ENCODE measurements at places on chromosomes 7 and 10. TPM values are rescaled to one million over a fixed set of nuclear protein-coding genes. Genes with fewer than 3 reads are reported as not detected.
A peak's percentile ranks its signal among the peaks of the same experiment; 100 is the strongest.

- H3K27ac ChIP-seq, result peak overlapping the region; percentile 96
- H3K4me1 ChIP-seq, result peaks cover 79% of the 10 kb centered on the region
- H3K36me3 ChIP-seq, result no peaks in the 10 kb centered on the region
- peak; percentile 74 for DNase-seq
These were observed 2.2 kb downstream of the ANXA11 start for GRCh38 chr10:80202934-80203834.

The C10orf143 gene
- total RNA-seq, result 3.4 TPM

The ZNF853 gene
- 5.2 TPM for total RNA-seq

The LRRC17 gene
- 0.58 TPM for total RNA-seq

DNA sequence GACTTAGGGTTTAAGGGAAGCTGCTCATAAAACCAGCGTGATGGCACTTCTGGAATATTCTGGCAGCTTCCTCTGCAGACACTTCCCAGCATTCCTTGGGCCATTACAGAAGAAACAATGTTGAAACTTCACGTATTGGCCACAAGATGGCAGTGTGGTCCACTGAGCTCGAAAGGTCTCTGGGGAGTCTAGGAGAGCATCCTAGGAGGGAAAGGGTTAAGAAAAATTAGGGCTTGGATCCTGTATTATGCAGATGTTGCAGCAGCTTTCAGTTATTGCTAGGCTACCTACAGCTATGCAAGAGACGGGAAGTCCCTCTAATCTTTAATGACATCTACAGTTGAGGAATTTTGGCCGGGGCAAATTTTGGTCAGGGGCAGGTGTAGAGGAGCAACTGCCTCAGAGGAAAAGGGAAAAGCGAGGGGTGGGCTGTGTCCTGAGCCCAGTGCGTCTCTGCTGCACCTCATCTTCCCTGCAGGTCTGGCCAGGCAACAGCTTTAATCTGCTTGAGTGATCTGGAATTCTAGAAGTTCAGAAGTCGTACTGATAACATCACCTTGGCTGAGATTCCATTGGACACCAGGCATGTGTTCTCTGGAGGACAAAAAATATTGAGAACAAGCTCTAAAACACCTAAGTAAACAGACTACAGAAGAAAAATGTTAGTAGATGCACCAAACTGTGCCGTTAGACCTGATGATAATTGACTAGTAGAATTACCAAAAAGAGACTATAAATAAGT is 220.8 kb upstream of the PRSS58 start:
- H3K27me3 ChIP-seq, result no peaks in the 10 kb centered on the region
- H3K27ac ChIP-seq, result no peak overlapping the region
- H3K4me3 ChIP-seq, result no peak overlapping the region
- H3K36me3 ChIP-seq, result no peaks in the 10 kb centered on the region

The AEBP1 gene
- 272 TPM for total RNA-seq

The PPP1R9A gene
- total RNA-seq, result 30.6 TPM

DNA sequence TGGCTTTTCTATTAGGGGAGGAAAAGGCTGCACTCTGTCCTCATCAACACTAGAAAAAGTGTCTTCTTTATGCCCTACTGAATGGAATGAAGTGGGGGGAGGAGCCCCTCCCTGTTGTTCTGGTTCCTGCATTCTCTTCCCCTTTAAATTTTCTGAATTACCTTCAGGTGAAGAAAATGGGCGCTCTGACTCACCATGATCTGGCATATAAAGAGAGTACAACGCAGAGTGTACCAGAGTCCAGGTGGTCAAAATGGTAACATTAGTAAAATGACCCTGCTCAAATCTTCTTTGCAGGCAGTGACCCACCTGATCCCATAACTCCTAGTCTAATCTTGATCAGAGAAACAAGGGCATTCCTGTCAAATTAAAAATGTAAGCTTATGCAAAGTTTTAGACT is 80.7 kb downstream of the THSD7A start:
- no peak overlapping the region for H3K27ac ChIP-seq
- H3K4me3 ChIP-seq, result no peak overlapping the region
- no peaks in the 10 kb centered on the region for H3K36me3 ChIP-seq
- DNase-seq, result no peak

- no peak overlapping the region for H3K4me3 ChIP-seq
- no peak for DNase-seq
These were observed 219.3 kb downstream of the JAZF1 start for GRCh38 chr7:27961255-27961654.

DNA sequence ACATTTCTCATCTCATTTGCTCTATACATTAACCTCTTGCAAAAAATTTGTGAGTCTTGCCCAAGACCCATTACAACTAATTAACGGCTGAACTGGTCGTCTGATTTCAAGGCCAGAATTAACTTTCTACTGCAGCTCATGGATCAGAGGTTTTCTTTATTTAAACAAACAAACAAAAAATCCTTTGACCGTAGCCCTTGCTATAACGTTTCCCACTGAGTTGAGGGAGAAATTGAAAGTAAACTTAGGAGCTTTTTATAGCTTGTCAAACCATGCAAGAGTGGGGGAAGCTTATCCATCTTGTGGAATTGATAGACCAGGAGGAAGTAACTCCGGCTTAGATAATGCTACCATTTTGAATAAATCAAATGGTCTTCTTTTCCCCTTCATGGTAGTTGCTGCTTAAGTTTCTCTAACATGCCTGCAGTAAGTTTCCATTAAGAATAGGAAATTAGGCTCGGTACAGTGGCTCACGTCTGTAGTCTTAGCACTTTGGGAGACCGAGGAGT is 3.3 kb downstream of the SRGN start:
- peak overlapping the region; percentile 58 for H3K4me3 ChIP-seq
- H3K27ac ChIP-seq, result peak overlapping the region; percentile 95
- H3K4me1 ChIP-seq, result peaks cover 25% of the 10 kb centered on the region

- no peaks in the 10 kb centered on the region for H3K4me1 ChIP-seq
- no peak for DNase-seq
- no peak overlapping the region for H3K27ac ChIP-seq
- no peaks in the 10 kb centered on the region for H3K27me3 ChIP-seq
- H3K4me3 ChIP-seq, result no peak overlapping the region
These were observed 18.0 kb downstream of the SEMA3C start for GRCh38 chr7:80900583-80901576.

The SEMA3D gene
- total RNA-seq, result 13.6 TPM

The SDK1 gene
- total RNA-seq, result 10.4 TPM

GRCh38 chr10:86931872-86932271 is 25.5 kb downstream of the MMRN2 start:
- no peaks in the 10 kb centered on the region for H3K27me3 ChIP-seq
- H3K36me3 ChIP-seq, result peaks cover 26% of the 10 kb centered on the region
- no peak for DNase-seq

The SLC26A4 gene
- 1.0 TPM for total RNA-seq

DNA sequence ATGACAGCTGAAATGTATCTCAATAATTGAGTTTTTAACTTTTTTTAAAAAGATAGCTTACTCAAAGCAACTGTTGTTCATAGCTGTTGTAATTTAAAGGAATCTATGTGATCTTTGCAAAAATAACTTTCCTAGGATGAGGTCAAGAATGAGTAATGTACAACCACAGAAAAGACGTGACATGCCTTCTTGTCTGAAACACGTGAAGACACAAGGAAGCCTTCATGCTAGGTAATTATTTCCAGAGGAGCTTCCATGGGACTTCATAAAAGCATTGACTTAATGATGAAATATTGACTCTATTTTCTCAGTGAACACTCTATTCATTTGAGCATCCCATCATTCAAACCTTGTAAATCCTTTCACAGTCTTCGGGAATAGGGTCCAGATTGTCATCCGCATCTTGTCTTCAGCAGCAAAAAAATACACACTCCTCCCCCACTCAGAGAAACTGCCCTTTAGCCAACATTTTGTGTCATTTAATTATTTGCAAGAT is 528.0 kb downstream of the NRG3 start:
- no peak overlapping the region for H3K4me3 ChIP-seq
- no peaks in the 10 kb centered on the region for H3K36me3 ChIP-seq
- no peaks in the 10 kb centered on the region for H3K27me3 ChIP-seq
- DNase-seq, result no peak
- no peaks in the 10 kb centered on the region for H3K4me1 ChIP-seq
- no peak overlapping the region for H3K27ac ChIP-seq

GRCh38 chr7:116734710-116735109 is 62.7 kb downstream of the MET start:
- H3K36me3 ChIP-seq, result no peaks in the 10 kb centered on the region
- H3K27ac ChIP-seq, result no peak overlapping the region
- no peak for DNase-seq
- no peaks in the 10 kb centered on the region for H3K27me3 ChIP-seq
- no peak overlapping the region for H3K4me3 ChIP-seq
- peaks cover 19% of the 10 kb centered on the region for H3K4me1 ChIP-seq

DNA sequence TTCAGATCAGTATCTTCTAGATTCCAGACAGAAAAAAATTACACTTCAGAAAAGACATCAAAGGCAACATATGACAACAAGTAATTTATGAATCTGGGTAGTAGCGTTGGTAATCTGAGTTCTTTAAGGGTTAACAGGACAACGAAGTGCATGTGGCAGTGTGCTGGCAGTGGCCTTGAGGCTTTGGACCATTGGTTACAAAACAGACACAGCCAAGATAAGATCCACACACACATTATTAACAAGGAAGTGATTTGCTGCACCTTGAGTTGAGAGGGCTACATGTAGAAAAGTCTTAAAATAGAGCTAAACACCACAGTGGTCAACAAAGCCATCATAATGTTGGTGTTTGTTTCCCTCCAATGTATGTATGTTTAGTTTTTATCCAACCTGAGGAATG is 40.6 kb downstream of the AKR1D1 start:
- no peaks in the 10 kb centered on the region for H3K27me3 ChIP-seq
- H3K36me3 ChIP-seq, result no peaks in the 10 kb centered on the region
- H3K27ac ChIP-seq, result no peak overlapping the region
- no peak for DNase-seq
- no peaks in the 10 kb centered on the region for H3K4me1 ChIP-seq

The ASZ1 gene
- not detected for total RNA-seq

DNA sequence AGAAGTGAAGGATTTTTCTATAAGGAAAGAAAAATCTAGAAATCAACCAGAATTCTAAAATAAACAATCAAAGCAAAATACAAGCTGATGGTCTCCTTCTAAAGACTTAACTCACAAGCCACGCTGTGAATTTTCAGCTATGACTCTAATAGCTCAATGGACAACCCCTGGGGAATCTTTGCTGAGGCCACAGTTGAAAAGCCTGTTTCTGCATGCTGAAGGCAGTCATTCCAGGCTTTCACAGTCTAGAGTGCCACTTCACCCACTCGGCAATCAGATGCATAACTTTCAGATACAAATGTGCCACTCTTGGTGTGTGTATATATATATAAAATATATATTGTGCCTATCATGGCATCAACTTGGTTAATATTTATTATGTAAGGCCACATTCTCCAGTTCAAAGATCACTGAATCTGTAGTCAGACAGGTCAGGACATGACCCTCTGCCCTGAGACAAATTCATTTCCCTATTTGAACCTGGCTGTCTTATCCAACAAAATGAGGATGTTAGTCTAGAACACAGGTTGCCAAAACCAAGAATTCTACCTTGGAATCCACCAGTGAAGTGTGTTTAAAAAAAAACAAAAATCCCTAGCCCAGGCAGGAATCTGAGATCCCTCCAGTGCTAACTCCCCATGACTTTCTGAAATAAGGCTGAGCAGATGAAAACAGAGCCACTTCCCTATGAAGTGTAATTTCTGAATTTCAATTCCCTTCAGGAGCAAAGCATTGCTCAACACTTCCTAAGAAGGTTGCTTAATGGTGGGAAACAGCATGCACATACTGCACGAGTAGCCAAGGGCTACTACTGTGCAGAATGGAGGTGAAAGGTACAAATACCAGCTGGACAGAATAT is 9.9 kb downstream of the LIPA start:
- no peaks in the 10 kb centered on the region for H3K27me3 ChIP-seq
- H3K4me1 ChIP-seq, result peaks cover 5% of the 10 kb centered on the region
- no peak overlapping the region for H3K4me3 ChIP-seq
- DNase-seq, result no peak

The IFIT1B gene
- not detected for total RNA-seq

DNA sequence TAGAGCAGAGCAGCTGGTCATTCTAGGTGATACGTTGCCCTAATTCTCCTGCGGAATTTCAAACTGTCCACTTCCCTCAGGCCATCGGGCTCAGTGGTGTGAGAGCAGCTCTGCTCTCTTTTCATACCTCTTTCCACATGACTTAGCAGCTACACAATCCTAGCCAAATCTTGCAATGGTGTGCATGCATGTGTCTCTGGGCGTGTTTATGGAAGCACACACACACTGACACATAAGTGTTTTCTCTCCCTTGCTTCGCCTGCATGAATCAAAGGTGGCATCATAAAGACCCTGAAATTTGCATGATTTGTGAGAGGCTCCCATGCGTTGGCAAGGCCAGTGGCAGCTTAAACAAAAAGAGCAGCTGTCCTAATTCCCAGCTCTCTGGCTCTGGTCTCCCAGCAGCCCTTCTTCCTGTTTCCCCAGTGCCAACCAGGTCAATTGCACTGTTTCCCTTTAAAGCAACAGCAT is 1189.5 kb downstream of the GATA3 start:
- H3K27ac ChIP-seq, result no peak overlapping the region
- no peak overlapping the region for H3K4me3 ChIP-seq
- no peaks in the 10 kb centered on the region for H3K36me3 ChIP-seq

- H3K27me3 ChIP-seq, result no peaks in the 10 kb centered on the region
- H3K4me3 ChIP-seq, result no peak overlapping the region
- peaks cover 7% of the 10 kb centered on the region for H3K4me1 ChIP-seq
- no peak overlapping the region for H3K27ac ChIP-seq
- H3K36me3 ChIP-seq, result no peaks in the 10 kb centered on the region
These were observed 47.6 kb upstream of the TMEM72 start for GRCh38 chr10:44863344-44864047.

DNA sequence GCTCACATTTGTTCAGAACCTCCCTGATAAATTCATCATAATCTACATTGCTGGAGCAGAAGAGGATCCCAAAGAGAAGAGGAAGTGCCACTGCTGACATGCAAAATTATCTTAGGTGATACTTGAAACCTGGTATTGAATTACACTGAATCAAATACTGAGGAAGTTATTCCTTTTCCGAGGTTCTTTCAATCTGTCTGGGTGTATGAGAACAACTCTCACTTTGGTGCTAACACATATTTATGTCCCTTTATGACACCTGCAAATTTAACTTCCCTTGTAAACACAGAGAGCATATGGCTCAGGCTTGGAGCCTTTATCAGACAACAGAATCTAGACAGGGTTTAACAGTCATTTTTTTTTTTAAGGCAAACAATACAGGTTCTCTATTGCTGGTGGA is 131.4 kb downstream of the SRPK2 start:
- H3K27ac ChIP-seq, result no peak overlapping the region
- no peaks in the 10 kb centered on the region for H3K27me3 ChIP-seq
- H3K36me3 ChIP-seq, result no peaks in the 10 kb centered on the region
- H3K4me3 ChIP-seq, result no peak overlapping the region
- H3K4me1 ChIP-seq, result peaks cover 13% of the 10 kb centered on the region

The NODAL gene
- total RNA-seq, result not detected

- H3K27me3 ChIP-seq, result no peaks in the 10 kb centered on the region
- no peaks in the 10 kb centered on the region for H3K36me3 ChIP-seq
- no peaks in the 10 kb centered on the region for H3K4me1 ChIP-seq
- H3K4me3 ChIP-seq, result no peak overlapping the region
- DNase-seq, result no peak
- no peak overlapping the region for H3K27ac ChIP-seq
These were observed 270.1 kb upstream of the SHH start for GRCh38 chr7:156082048-156083040.

GRCh38 chr7:116194115-116194514 is 16.2 kb upstream of the TES start:
- no peaks in the 10 kb centered on the region for H3K4me1 ChIP-seq
- DNase-seq, result no peak
- H3K27ac ChIP-seq, result no peak overlapping the region
- no peaks in the 10 kb centered on the region for H3K36me3 ChIP-seq
- H3K27me3 ChIP-seq, result no peaks in the 10 kb centered on the region
- H3K4me3 ChIP-seq, result no peak overlapping the region

The ZNF22 gene
- 26.9 TPM for total RNA-seq

- no peak overlapping the region for H3K4me3 ChIP-seq
- no peak overlapping the region for H3K27ac ChIP-seq
- no peaks in the 10 kb centered on the region for H3K4me1 ChIP-seq
- DNase-seq, result no peak
- H3K27me3 ChIP-seq, result peaks cover 22% of the 10 kb centered on the region
These were observed 58.2 kb upstream of the NUPR2 start for GRCh38 chr7:56174346-56174874.

Data from upper lobe of right lung (tissue), 1 donor.